HS-27A (cell line): ENCODE measurements at places on chromosomes 2 and 18.
A peak's percentile ranks its signal among the peaks of the same experiment; 100 is the strongest.

DNA sequence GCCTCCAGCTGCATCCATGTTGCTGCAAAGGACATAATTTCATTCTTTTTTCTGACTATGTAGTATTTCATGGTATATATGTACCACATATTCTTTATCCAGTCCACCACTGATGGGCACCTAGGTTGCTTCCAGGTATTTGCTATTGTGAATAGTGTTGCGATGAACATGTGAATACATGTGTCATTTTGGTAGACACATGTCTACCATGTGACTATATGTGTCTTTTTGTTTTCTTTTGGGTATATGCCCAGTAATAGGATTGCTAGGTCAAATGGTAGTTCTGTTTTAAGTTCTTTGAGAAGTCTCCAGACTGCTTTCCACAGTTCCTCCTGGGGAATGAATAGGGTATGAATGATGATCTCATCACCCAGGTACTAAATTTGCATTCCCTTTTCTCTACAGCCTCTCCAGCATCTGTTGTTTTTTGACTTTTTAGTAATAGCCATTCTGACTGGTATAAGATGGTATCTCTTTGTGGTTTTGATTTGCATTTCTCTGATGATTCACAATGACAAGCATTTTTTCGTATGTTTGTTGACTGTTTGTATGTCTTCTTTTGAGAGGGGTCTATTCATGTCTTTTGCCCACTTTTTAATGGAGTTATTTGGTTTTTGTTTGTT lies 35.6 kb upstream of the FEZ2 start:
- no peak for DNase-seq

DNA sequence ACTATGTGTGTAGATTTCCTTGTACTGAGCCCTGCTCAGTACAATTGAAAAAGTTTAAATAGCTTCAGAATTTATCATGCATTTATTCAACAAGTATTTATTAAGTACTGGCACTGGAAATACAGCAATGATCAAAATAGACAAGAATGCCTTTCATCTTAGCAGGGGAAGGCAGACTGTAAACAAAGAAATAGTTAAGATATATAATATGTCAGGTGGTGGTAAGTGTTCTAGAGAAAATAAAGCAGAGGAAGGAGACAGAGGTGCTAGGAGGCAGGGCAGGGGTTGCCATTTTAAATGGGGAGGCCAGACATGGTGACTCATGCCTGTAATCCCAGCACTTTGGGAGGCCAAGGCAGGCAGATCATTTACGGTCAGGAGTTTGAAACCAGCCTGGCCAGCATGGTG lies 13.6 kb upstream of the LIPG start:
- no peak for DNase-seq

DNA sequence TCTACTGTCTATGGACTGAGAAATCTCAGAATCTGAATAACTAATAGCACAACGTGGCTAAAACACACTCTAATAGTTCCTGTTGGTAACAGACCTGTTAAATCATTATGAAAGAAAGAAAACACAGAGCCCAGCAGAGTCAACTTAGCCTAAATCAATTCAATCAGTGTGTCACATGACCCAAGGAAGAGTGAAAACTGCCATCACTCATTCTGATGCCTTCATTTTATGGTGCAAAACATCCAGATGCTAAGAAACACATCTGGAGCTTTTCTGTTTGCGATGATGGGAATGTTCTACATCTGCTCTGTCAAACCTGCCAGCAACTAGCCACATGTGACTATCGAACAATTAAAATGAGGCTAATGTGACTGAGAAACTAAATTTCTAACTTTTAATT lies 295.7 kb upstream of the TRIB2 start:
- no peak for DNase-seq

DNA sequence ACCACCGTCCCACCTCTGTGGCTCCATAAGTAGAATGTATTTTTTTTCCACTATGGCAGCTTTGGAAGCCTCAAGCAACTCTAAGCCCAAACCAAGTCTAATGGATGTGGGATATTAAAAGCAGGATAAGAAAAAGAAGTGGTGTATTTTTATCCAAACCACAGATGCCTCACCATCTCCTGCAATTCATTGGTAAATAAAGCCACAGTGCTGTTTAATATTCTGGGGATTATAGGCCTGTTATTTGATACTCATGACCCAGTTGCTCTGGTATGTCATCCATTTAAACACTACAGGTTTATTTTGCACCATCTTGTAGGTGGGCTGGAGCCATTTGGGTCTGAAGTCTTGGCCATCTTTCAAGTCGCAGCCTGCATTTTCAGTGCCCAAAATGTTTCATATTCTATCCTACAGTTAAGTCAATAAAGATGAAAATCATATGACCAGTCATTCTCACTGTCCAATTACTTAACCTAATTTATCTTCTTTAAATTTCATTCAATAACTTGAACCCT lies 279.5 kb upstream of the EPHA4 start:
- DNase-seq, result no peak

DNA sequence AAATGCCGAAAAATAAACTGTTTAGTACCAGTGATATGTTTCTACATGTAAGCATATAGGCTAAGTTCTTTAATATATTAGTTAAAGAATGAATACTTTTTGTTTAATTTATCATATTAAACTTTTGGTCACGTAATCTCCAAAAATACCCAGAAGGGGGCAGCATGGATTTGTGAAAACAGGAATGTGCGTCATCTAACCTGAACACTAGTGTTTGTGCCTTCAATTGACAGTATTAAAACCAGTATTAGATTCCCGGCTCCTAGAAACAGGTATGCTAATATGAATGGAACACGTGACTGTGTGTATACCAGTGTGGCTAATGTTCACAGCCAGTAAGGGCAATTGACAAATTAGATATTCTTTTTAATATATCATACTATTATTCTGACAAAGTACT lies 51.8 kb downstream of the WDR7 start:
- peak; percentile 11 for DNase-seq

DNA sequence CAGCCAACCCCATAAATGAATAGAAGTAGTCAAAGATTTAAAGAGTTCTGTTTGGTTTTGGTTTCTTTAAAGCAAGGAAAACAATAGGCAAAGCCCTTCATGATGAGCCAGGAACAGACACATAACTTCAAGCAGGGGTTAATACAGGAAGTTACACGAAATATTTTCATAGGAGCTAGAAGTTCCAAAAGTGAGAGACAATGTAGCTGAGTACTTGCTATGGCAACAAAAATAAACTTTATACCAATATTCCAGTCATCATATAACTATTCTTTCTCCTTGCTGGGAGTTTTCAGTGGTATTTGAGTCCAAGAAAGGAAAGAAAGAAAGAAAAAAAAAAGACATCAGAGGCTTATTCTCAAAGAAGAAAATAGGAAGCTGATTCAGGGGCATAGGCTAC lies 56.2 kb downstream of the COBLL1 start:
- no peak for DNase-seq

DNA sequence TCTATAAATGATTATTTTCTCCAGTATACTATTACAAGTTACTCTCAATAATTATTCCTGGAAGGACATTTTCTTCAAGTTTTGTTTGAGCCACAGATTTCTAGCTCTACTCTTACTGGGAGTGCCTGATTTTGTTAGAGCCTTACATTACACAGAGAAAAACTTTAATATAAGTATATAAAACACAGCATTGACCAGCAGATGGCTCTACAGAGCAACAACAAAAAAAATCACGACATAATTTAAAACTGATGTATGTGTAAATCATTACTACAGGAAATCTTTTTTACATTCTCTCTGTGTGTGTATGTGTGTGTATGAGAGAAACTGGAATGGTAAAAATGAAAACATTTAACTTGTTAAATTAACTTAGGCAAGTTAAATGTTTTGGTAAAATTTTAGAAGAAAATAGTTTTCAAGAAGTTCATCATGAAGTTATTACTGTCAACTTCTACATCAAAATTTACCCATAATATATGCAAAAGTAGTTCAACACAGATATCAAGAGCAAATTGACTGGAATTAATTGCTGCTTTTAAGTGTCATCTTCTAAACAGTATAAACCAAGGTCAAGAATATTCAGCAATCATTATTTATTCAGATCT lies 103.3 kb downstream of the MDH1 start:
- DNase-seq, result no peak
